Daoy (cell line): ENCODE measurements at places on chromosomes 16 and 17.

- no peak for DNase-seq
Observed at GRCh38 chr17:17342242-17342945, 39.2 kb downstream of the NT5M start.

DNA sequence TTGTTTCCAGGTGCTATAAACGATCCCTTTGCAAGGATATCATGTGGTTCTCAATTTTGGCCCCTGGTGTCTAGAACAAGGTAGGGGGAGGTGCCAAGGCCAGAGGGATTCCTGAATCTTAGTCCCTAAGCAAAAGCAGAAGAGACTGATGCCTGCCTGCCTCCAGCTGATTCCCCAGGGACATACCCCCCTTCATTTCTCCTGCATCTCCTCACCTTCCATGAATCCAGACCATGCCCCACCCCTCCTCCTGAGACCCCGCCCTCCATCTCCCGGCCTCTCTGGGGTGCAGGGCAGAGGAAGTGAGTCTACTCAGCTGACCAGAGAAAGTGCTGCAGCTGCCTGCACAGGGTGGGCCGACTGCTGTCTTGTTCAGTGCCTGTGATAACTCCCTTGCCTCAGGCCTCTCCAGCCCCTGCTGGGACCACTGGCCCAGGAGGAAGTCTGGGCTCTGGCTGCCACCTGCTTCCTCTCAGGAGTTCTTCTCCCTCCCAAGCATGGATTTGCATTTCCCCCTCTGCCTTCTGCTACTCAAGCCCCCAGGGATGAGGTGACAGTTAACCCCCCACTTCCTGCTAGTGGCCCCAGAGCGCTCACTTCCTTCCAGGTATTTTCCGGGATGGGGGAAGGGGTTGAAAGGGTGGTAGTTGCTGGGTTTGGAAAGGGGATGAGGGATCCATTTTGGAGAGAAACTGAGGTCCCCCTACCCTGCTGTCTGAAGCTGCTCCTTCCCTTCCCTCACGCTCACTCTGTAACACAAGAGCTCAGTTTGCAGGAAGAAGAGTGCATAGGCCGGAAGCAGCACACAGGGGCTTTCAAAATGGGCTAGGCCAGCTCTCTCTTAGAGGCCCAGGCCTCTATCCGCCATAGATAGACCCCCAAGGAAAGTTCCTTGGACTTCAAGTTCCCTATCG, 10.5 kb upstream of the TSPOAP1 start:
- peak; percentile 82 for DNase-seq

DNA sequence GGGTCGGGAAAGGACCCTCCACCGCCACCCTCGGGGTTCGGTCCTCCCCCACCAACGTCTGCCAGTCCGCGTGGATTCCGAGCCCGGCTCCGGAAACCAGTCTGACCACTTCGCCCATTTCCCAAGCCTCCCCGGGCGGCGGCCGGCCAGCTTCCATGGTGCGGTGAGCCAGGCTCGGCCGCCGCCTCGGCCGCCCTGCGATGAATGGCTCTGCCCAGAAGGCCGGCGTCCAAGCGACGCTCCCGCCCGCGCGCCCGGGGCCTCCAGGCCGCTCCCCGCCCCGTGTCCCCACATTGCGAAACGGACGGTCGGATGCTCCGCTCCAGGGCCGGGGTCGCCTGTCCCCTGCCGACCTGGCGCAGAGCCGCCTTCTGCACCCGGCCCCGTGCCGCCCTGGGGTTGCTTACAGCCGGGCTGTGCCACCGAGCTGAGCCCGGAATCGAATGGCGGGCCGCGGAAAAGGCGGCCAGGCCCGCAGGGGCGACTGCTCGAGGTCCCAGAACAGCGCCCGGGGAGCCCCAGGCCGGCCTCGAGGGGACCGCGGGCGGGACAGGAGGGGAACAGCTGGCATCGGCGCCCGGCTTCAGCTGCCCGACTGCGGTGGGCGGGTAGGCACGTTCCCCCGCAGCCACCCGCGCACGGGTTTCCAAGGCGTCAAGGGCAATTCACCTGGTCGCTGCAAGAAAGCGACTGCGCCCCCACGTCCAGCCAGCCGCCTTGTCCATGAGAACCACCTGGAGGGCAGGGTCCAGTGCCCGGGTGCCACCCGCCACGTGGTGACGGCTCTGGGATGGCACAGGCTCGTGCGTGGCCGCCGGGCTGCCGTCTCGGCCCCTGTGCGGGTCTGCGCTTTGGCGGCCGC, 18.3 kb upstream of the CBX8 start:
- DNase-seq = no peak

DNA sequence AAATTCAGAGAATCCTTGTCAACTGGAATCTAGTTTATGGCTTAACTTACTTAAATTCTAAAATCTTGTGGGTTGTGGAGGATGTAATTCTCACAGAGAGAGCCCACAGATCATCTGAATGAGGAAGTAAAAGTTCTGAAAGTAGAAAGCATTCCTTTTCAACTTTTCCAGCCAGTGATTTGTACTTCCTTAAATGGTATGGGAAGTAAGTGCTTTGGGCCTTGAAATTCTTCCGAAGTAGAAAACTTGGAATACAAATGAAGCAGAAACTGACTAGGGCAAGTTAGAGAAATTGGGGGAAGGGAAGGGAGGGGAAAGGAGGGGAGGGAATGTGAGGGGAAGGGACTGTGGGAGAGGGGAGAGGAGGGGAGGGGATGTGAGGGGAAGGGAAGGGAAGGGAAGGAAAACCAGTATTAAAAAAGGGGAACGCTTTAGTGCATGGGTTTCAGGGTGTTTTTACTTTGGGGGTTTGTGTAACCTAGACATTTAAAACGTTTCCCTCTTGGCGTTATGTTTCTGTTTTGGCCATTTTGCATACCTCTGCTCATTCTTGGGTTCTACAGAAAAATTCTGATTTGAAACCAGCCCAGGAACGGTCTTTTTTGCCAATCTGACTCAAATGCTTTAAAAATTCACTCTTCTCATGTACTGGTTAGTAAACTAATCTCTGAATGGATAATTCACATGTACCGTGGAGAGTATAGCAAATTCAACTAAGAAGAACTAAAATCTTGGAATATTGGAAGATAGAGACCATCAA, 15.5 kb upstream of the SNTB2 start:
- no peak for DNase-seq

DNA sequence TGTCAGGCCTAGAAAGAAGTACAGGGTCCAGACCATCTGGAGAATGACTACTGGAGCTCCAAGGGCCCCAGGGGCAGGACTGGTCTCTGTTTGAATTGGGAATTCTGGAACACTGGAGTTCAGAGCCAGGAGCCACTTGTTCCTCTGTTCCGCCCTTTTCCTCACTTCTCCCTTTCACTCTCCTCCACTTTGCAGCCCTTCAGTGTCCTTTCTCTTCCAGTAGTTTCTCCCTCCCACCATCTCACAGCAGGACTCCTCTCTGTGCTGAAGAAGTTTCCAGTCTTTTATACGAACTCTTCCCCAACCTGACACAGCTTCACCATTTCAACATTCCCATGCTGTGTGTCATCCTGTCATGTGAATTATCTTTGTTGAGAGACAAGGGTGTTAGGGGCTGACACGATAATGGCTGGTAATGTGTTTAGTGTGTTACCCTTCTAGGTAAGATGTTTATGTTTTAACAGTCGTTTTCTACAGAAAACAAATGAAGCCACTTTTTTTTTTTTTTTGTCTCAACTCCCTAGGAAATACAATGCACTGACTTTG, 180.3 kb upstream of the MYOCD start:
- DNase-seq = peak; percentile 62
